ENCODE measurements at places on chromosomes 5 and 9. TPM values are rescaled to one million over a fixed set of nuclear protein-coding genes. Genes with fewer than 3 reads are reported as not detected.

Gene RAPGEF1
- 87.3 TPM for total RNA-seq

Gene PTGS1
- total RNA-seq, result 4.2 TPM

Gene NLN
- total RNA-seq, result 18.0 TPM

Gene SLC36A3
- total RNA-seq, result not detected

Gene IL13
- not detected for total RNA-seq

Gene PCDHB6
- total RNA-seq, result 0.05 TPM

Gene SLC46A2
- not detected for total RNA-seq

Gene PCDHA9
- 0.06 TPM for total RNA-seq

Gene CHD1
- total RNA-seq, result 47.1 TPM

- DNase-seq, result no peak
These were observed 29.9 kb downstream of the RFX3 start for GRCh38 chr9:3495855-3496254.

- DNase-seq, result peak; percentile 57
These were observed 12.8 kb upstream of the SRP19 start for GRCh38 chr5:112848116-112848811.

DNA sequence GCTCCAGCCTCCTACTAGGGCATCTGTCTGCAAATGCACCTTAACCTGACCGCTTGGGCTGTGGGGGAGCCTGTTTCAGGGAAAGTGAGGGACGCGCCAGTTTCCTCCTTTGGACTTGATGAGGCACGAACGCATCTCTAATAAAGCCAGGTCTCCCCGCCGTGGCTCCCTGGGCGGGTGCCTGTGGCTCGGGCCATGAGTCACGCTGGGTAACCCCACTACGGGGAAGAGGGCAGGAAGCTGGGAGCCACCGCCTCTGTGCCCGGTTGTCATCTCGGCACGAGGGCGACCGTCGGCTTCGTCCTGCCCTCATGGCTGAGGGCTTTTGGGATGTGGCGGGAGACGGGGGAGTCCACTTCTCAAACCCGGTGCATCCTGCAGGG lies 12.1 kb downstream of the NOTCH1 start:
- no peak for DNase-seq

- DNase-seq, result no peak
These were observed 44.4 kb upstream of the SNX2 start for GRCh38 chr5:122730456-122730855.

DNA sequence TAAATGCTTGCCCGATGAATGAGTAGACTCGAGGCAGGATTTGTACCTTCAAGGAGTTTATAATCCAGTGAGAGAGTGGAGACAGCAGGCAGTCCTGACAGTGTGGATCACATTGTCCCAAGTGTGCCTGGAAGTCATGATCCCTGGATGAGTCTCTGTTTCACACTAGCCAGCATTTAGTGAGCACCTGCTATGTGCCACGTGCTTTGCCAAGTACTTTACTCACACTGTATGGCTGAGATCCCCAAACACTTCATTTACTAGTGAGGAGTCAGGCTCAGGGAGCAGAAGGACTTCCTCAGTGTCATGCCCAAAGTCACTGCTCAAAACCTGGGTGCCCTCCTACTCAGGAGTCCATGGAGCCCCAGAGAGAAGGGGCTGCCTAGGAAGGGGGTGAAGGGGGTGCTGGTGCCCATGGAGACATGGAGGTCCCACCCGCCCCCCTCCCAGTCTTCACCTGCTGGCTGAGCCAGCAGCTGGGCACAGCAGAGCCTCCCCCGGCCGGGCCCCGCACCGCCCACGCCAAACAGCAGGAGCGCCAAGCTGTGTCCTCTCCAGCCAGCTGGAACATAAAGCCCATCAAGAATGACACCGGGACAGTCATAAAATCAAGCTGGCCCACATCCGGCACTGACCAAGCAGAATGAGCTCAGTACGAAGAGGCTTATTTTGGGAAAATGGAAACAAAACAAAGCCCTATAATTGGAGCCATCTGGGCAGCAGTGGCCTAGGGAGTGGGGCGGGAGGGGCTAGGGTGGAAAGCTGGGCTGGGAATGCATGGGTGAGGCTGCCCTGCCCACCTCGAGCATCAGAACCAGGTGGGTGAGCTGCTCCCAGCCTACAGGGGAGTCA lies 10.6 kb downstream of the LAMC3 start:
- DNase-seq, result no peak

- no peak for DNase-seq
These were observed 20.9 kb downstream of the PCSK5 start for GRCh38 chr9:75911390-75911789.

DNA sequence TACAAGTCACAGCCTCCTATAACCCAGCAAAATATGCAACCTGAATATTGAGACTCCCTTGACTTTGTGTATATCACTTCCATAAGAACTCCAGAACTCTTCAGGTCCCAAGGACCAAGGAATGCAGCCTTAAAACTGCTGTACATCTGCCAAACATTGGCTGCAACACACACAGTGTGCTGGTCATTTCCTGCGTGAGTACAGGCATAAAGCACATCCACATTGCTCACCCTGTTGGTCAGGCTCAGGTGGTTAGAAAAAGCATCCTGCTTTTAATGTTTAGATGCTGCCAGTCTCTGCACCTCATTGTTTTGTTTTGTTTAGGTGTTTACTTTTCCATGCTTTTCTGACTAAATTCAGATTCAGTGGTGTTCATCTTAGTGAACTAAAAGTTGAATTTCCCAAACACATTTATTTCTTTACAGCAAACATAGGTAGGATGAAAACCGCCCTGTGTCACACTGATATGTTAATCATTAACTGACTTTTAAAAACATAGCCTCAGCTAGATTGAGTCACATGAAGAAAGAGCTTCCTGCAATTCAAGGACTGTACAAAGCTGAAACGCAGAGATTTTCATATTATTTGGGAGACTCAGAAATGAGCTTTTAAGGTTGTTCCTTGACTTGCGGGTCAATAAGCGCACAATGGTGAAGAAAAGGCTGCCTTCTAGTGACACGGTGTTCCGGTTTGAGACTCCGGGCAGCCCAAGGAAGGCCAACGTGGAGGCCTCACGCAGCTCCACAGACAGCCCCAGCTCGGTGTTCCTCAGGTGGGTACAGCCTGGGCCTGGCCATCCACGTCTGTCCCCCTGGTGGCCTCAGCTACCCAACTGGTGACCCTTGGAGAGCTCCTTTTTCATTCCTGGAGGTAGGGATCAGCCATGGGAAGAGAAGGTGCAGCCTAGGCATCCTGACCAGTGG lies 52.2 kb upstream of the GRAMD2B start:
- DNase-seq, result no peak

DNA sequence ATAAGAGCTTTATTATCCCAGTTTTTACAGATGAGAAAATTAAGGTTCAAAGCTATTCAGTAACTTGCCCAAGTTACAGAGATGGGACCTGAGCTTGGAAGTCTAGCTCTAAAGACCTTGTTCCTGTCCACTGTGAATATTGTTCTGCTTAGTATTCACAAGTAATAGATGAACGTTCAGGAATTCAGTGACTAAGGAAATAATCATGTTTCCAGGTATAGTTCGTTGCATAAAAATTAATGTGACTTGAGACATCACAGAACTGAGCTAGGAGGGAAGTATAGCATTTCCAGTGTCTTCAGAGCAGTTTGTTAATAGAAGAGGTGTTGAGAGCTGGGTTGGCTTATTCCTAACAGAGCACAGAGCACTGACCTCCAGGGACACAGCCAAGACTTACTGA lies 136.1 kb downstream of the FGF1 start:
- DNase-seq, result no peak

- DNase-seq, result peak; percentile 90
These were observed 38.0 kb downstream of the PALM2AKAP2 start for GRCh38 chr9:109817846-109818472.

- DNase-seq, result peak; percentile 39
These were observed 26.6 kb downstream of the HABP4 start for GRCh38 chr9:96476591-96476990.

GRCh38 chr5:152270096-152270495 lies 135.0 kb downstream of the NMUR2 start:
- no peak for DNase-seq

DNA sequence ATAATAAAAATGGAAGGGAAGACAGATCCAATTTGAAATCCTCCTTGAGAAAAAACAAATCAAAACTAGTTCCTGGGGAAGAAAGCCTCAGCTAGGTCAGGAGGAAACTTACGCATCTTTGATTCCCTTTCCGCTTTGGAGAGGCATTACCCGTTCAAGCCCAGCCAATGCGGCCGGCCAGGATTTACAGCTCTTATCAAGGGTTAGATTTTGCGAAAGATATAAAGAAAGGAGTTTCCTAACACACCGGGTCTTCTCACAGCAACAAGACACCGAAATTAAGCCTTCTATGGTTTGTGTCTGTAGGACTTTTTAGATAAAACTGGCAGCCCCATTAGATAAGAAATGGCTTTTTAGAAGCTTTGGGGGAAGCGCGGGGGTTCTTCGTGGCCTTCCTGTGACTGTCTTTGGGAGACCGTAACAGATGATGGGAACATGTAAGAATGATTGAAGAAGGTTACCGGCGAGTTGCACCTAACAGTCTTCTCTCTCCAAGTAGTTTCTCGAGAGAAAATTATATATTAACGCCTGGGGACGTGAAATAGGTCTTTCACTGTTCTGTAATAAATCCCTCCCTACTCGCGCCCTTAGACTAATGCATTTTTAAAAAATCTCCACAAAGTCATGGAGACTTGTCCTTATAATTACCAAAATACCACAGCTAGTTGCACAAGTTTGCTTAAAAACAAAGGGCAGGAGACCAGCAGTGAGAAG lies 1.3 kb upstream of the ISL1 start:
- DNase-seq, result no peak

GRCh38 chr5:102625928-102626327 lies 127.1 kb upstream of the SLCO6A1 start:
- no peak for DNase-seq

GRCh38 chr5:62347928-62348327 lies 41.9 kb downstream of the KIF2A start:
- DNase-seq, result no peak

GRCh38 chr5:33601881-33602280 lies 161.1 kb downstream of the TARS1 start:
- DNase-seq, result no peak

DNA sequence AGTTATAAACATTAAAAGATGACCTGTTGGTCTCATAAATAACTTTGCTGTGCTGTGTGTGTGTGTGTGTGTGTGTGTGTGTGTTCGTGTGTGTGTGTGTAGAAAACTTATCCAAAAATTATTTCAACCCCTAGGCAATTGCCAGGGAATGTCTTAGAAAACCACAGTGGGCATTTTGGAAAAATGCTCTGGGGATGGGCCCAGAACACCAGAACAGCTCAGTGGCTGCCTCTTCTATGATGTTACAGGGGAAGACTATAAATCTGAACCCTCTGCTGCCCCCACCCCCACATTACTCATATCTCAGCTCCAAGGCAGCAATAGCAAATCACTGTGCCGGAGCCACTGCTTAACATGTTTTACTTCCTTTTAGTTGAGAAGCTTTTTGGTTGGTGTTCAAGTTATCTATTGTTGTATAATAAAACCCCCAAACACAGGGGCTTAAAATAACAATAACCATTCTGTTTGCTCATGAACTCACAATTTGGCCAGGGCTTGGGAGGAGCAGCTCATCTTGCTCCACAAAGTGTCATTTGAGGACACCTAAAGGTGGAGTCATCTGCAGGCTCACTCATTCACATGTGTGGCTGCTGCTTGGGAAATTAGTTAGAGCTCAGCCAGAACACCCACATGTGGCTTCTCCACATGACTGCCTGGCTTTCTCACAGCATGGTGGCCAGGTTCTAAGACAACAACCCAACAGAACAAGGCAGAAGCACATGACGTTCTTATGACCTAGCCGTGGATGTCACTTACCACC lies 40.4 kb downstream of the ACTBL2 start:
- no peak for DNase-seq

DNA sequence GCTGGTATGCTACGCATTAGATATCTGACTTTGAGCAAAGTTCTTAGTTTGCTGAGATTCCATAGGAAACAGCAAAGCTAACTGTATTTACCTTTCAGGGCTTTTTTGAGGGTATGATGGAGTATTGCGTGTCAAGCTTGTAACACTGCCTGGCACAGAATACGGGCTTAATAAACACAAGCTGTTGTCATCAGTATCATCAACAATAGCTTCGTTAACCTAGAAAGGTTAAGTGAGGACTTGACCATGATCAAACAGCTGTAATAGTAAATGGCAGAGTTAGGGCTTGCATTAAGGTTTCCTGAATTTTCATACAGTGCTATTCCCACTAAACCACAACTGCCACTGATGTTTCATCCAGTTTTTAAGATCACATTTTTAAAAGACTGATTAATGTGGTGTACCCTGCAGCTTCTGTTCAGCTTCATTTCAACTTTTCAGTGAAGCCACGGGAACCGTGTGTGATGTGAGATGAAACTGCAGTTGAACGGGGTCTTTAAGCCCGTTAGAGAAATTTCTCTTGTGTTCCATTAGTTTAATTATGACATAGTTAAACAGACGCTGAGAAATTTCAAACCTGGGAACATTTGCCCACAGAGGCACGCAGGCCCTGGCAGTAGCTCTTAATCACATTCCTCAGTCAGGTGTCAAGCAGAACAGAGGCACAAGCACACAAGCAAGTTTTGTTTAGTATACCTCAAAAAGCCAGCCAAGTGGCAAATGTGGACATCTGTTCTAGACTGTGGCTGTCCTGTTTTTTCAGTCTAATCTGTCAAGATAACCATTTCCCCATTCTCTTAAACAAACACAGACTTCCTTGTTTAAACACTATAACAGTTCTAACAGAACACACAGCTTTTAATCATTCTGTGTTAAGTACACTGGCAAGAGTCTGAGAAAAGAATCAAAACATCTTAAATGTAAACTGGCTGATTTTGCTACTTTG lies 147.1 kb downstream of the ZNF608 start:
- peak; percentile 96 for DNase-seq

DNA sequence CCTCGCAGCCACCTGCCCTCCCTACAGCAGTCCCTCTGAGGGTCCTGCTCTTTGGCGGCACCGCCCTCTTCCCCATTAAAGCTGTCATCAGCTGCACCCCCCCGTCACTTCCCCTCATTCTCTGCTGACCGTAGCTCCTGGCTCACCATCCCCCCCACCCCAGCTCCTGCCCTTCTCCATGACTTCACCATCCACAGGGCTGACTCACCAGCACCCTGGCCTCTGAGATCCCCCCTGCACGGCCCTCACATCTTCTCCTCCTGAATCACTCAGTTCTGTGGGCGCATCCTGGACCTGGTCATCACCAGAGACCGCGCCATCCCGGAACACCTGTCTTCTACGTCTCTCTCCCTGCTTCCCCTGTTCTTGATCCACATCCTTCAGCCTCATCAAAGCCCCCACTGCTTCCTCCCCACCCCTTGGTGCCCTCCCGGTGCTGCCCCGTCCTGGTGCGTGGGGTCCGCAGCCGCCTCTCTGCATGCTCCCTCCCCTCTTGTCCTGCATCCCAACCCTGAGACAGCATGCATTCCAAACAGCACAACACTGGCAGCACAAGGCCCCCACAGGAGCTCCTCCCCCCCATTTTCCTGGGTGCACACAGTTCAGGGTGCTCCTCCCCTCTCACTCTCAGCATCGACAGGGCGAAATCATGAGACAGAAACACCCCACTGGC lies 12.9 kb downstream of the FLT4 start:
- DNase-seq, result no peak

DNA sequence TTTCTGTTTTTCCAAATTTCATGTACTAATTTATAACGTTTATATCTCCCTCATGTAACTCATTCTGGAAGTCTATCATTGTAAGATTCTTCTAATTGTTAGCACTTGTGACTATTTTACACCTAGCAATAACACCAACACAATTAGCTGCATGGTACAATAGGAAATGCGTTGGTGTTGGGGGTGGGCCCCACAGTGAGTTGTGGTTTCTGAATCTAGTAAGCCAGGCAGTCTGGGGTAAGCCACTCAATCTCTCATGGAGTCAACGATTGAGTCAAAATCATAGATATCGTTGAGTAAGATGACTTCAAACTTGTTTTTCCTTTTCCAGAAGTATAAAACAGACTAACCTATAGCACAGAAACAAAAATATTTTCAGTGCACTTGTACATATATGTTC lies 30.0 kb downstream of the IRX1 start:
- no peak for DNase-seq
